ENCODE measurements at places on chromosomes 2 and 18.
A peak's percentile ranks its signal among the peaks of the same experiment; 100 is the strongest.

DNA sequence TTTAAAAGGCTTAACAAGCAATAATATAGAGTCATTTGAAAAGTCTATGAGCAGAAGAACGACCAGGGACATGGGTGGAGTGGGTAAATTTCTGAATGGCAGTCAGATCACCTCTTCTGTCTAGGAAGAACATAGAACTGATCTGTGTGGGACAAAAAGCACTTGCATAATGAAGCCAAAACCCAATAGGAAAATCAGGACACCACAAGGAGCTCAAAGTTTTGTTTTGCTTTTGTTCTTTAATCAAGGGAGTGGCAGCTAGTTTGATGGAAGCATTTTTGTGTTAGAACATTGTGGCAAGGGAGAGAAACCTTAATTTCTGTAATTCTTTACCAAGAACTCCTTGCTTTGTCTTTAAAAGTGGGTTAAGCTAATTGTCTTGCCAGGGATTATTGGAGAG lies 240.2 kb upstream of the TANK start:
- no peak for DNase-seq

DNA sequence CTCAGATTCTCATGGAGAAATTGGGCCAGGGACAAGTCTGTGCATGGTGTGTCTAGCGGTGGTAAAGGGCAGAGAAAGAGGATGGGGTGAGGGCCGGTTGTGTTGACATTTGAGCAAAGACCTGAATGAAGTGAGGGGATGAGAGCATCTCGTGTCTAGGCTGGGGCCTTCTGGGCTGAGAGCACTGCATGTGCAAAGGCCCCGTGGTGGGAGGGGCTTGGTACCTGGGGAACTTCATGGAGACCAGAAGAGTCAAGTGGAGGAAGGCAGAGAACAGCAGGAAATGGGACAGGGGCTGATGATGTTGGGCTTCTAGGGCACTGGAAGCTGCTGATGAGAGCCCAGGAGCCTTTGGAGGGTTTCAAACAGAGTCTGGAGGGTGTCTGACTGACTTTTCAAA lies 76.8 kb downstream of the SH3BP4 start:
- DNase-seq, result no peak

DNA sequence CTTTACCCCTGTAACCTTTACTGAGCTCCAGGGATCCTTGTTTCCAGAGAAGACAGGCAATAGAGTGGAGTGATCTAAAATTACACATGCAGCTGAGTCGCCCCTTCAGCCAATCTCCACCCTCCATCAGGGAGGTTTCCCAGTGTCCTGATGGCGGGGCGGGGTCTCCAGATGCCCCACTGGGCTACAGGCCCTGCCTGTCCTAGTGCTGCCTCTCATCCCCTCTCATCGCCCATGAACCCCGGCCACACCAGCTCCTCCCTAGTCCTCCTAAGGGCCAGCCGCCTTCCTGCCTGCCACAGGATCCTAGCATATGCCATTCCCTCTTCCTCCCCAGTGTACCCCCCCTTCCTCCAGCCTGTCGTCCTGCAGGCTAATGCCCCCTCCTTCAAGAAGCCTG lies 144.1 kb upstream of the GLI2 start:
- DNase-seq, result no peak

DNA sequence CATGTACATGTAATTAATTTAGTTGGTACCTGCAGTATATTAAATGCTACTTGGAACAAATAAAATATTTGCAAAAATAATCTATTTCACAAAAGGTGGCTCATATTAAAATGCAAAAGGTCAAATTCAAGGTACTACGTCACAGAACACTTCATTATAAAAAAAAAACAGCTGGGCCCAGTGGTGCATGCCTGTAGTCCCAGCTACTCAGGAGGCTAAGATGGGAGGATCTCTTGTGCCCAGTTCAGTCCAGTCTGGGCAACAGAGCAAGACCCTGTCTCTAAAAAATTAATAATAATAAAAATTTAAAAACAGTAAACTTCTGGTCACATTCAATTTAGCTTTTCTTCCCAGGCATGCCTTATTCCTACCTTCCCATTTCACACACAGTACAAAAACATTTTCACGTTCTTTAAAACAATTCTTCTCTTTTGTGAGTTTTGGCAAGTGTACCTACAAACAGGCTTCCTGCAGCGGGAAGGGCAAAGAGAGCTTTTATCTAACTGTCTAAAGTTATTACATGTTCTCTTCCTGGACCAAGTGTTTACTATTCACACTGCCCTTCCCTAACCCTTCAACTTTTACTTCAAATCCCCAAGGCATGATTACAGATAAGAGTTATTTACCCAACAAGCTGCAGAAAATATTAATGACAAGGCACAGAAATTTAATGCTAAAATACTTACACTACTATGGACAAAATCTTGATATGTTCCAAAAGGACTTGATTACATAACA lies 10.7 kb downstream of the BAZ2B start:
- DNase-seq, result no peak

GRCh38 chr18:27604583-27604982 lies 419.5 kb upstream of the CHST9 start:
- no peak for DNase-seq

- DNase-seq, result no peak
Measured at GRCh38 chr18:51614033-51614432, 416.6 kb upstream of the MEX3C start.

DNA sequence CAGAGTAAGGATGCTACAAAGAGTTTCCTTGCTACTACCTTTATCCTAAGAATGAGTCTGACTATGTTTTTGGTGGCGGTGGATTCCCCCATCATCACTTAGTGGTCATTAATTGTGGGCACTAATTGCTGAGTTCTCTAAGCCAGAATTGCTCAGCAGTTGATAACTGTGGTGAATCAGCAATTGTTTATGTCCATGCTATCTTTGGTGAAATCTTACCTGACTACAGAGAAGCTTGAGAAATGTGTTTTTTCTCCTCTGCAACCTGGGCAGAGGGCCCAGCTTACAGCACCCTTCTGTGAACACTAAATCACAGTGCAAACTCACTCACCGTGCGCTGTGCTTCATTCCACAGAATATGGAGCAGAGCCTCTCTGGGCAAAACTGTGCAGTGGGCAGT lies 683.6 kb downstream of the CNTNAP5 start:
- DNase-seq, result no peak

GRCh38 chr2:218962859-218963492 lies 3.5 kb downstream of the CDK5R2 start:
- DNase-seq, result peak; percentile 84

DNA sequence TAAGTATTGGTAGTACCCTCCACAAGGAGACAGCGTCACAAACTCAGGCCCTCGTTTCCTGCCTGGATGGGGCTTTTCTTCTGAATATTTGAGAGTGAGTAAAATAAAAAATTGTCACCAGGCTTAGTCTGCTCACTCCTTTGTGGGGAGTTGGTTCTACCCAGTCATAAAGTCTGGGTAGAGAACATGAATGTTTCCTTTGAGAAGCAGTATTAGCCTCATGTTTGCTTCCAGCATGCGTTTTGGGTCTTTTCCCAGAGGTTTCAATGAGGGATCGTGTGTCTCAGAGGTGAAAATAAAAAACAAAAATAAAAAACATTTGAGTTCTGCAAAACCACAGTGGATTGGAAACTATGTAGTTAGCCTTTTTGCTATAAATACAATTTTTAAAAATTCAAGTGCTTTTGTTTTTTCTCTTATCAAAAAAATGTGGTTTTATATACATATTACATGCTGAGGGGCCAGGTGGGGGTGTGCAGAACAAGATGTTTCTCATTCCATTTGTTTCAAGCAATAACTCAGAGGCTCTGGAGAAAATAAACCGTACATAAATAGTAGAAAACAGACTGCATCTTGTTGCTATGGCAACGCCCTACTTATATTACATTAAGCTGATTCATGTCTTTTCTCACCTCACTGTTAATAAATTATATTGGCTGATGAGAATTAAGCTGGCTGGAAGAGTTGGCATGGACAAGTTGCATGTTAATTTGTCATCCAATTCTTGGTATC lies 225.4 kb upstream of the FBXO11 start:
- DNase-seq, result no peak

DNA sequence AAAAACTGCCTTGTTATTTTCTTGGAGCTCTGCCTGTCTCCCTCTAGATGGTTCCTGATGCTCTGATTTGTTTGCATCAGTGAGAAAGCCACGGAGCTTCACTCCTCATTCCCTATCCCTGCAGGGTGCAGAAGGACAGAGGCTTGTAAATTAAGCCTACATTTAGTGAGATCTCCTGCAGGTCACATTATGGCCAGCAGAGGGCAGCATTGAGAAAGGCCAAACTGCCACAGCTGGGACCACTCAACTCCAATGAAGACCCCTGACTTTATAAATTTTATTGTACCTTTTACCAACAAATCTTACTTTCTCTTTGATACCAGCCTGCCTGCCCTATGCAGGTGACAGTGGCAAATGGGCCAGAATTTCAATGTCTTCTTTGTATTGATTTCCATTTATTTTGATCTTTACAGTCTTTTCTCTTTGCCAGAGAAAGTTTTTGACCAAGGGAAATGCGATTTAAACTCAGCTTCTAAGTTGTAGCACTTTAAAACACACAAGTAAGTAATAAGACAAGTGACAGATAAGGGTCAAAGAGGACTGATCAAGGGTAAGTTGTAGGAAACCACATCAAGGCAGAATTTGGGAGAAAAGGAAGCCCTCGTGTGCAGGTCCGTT lies 1029.1 kb upstream of the KLHL29 start:
- DNase-seq, result peak; percentile 74

- DNase-seq, result no peak
Measured at GRCh38 chr2:106117347-106117746, 76.8 kb downstream of the UXS1 start.

DNA sequence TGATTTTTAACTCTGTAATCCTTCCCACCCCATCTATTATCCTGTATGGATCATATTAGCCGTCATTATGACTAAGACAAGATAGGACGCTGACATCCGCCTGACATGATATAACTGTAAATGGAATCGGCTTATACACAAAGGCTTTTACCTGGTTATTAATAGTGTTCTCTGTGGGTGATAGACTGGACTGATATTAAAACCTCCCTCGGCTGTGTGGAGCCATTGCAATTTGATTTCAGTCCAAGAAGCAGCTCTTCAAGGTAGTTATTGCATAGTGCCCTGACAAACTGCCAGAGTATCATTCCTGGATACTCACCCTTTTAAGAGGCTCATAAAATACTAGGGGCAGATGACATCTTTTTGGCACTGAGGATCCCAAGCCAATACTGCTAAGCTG lies 226.1 kb upstream of the HNRNPA3 start:
- no peak for DNase-seq

DNA sequence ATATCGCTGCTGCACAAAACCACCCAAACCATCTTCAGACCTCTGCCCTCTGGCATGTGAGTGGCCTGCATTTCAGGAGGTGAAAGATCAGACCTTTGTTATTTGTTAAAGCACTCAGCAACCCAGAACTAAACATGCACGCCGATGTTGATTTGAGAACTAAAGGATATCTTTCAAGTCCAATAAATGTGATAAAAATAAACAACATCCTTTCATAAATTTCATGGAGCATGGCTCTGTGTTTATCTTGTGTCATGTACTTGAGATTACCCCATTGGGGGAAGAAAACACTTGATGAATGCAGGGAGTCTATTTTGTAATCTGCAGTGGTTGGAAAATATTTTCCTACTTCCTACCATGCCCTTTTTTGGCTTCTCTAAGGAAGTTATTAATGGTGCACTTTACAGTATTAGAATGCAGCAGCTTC lies 70.8 kb upstream of the GATA6 start:
- no peak for DNase-seq

- no peak for DNase-seq
Measured at GRCh38 chr2:176090862-176091261, 1.7 kb upstream of the HOXD13 start.

DNA sequence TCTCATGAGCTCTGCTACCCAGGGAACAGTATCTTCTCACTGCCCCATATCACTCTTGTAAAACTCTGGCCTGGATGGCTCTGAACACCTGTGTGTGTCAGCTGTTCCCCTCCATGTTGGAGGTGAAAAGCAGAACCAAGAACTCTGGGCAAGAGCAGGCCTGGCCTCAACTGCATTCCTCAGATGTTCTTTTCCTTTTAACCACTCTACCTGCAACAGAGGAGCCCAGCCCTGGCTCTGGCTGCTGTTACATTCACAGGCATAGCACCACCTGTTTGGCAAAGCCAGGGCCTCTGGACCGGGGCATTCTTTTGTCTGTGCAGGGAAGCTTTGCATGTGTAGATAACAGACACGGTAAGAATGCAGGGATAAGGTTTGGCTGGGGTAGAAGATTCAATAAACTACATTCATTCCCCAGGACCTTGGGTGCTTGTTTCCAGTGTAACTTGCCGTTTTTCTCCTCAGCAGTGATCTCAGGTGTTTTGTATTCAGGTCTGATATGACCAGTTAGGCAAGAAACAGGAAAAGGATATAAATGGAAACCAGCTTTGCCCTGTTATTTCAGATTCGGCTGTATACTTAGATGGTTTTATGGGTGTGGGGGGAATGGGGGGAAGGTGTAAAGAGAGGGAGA lies 95.1 kb downstream of the SPTBN1 start:
- no peak for DNase-seq
